LHCN-M2 (cell line): ENCODE measurements at places on chromosomes 1 and 21.

DNA sequence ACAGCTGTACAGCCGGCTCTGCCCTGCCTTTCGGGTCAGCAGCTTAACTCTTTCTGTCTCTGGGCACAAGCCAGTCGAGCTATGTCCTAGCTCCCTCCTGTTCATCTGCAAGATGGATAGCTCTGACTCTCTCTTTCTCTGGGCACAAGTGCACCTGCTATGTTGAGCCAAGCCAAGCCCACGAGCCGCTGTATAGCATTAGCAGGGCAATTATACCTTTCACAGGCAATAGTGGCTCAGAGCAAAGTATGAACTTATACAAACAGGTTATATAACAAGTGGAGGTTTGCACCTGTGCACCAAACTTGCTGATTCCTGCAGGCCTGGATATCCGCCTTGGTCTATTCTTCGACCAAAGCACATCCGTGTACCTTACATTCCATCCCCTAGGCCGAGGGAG is 33.0 kb upstream of the CR2 start:
- DNase-seq: no peak

- no peak for DNase-seq
Measured at GRCh38 chr1:210662291-210663050, 333.8 kb downstream of the HHAT start.

DNA sequence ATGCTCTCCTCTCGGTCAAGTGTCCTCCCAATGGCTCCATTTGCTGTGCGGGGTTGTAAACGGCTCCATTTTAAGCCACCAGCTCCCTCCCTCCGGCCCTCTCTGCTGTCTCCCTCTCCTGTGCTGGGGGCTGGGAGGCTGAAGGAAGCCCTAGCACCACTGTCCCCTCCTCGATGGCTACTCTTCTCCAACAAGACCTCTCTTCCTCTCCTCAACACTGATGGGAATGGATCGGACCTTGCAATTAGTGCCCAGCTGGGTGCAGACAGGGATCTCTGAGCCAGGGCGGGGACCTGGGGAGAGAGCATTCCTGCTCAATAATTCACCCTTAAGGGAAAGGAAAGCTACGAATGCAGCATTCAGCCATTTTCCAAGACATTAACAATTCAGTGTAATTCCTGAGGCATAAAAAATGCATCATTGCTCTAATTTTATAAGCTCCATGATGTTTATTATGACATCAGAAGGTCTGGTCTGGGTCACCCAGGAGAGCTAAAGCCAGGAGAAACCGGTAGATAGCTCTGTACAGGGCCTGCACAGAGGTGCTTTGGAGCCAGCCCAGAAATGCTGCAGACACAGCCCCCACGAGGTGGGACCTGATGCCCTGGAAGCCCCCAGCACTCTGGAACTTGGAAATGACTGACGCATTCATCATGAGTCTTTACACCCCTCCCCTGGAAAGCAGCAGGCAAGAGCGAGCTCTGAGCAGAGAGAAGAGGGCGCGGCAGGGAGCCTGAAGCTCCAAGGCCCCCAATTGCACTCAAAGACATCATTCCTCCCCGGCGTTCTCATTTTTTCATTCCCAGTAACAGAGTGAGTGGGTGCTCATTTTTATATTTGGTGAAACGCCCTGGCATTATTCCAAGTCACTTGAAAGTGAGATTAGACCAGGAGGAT is 76.2 kb upstream of the VAMP3 start:
- no peak for DNase-seq

- DNase-seq: no peak
Measured at GRCh38 chr1:204177133-204177532, 11.0 kb upstream of the REN start.

DNA sequence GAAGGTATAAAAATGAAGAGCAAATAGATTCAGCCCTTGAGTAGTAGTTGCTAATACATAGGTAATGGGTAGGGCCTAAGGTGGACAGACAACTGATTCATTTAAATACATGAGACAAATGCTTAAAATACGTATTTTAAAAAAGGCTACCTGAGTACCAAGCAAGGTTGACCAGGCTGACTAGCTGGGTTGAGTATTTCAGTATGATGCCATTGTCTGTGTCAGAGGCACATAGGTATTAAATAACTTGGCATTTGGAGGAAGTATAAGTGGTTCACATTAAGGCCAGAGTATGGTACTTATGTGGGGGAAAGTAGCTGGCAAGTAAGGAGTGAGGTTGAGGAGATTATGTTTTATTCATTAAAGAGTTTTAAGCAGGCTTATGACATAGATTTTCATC is 19.4 kb downstream of the NEK7 start:
- DNase-seq: no peak

- DNase-seq: peak; percentile 86
Measured at GRCh38 chr1:201503397-201504176, 3.3 kb downstream of the CSRP1 start.

DNA sequence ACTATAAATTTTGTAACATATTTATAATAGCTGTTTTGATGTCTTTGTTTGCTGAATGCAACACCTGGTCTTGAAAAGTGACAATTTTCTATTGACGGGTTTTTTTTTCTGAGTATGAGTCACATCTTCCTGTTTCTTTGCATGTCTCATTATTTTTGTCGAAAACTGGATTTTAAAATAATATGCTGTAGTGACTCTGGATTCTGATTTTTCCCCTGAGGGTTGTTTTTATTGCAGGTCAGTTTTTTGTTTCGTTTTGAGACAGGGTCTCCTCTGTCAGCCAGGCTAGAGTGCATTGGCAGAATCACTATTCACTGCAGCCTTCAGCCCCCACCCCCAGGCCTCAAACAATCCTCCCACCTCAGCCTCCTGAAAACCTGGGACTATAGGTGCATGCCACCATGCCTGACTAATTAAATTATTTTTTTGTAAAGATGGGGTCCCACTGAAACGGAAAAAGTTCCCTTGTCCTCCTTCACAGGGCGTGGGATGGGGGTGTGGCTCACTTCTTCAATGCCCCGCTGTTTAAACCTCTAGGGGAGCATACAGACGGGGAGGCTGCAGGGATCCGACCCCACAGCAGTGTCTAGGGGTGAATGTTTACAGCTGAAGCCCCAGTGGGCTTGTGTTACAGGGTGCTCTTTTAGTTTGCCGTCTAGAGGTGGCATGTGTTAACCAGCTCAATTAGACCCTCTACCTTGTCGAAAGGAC is 11.3 kb upstream of the PPIE start:
- DNase-seq: no peak

DNA sequence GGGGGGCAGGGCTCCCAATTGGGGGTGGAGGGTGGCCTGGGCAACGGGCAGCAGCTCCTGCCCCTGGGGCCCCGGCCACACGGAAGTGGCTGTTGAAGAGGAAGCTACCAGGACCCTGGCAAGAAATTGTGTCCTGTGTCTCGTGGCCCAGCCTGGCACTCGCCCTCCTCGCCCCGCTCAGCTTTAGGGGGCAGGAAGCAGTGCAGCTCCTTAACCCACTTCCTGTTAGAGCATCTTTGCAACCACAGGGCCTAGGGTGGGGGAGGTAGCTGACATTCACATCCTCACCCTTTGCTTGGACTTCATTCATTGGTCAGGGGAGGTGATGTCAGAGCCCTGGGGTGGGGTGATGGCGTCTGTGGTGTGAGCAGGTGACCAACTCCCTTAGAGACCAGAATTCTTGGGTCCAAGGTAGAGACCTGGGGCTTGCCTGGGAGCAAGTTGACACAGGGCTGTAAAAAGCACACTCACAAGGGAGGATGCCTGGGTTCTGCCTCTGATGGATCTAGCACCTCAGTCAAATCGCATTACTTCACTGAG is at the start of gene ARHGAP30:
TSS of gene ARHGAP30 (minus strand) at position 161 of the 540 bp plus-strand sequence. CDS start 267 bp downstream, outside the sequence.
- DNase-seq: no peak

DNA sequence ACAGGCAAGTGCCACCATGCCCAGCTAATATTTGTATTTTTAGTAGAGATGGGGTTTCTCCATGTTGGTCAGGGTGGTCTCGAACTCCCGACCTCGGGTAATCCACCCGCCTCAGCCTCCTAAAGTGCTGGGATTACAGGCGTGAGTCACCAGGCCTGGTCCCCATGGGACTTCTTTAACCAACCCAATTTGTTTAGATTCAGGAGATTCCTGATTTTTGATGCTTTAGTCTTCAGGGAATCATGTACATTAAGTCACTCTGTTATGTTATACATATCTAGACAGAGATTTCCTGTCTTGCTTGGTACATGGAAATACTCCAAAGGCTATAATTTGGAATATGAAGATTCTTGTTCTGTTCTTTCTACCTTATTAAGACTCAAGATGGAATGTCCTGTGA is 202.4 kb upstream of the L1TD1 start:
- DNase-seq: no peak

- DNase-seq: no peak
Measured at GRCh38 chr1:73784026-73784425, 413.9 kb downstream of the LRRIQ3 start.

- DNase-seq: no peak
Measured at GRCh38 chr1:151968791-151969399, 24.8 kb downstream of the S100A10 start.

GRCh38 chr1:185080422-185080821 is 35.1 kb downstream of the RNF2 start:
- DNase-seq: no peak

GRCh38 chr1:52239708-52240001 is 97.8 kb downstream of the ZFYVE9 start:
- DNase-seq: no peak

DNA sequence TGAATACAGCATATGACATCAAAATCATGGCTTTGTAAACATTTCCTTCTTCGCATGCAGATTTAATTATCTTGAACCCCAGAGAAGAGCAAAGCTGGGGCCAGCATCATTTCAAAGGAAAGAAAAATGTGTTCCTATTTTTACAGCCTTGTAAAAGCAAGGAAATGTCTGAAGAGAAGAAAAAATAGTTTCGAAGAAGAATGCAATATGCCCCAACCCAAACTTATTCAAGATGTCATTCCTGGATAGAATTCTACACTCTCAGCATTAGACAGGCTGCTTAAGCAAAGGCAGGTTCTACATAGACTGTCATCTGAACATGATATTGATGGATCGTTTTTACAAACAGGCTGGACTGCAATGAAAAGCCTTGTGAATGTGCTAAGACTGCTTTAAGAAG is 900.8 kb downstream of the TTLL7 start:
- no peak for DNase-seq

DNA sequence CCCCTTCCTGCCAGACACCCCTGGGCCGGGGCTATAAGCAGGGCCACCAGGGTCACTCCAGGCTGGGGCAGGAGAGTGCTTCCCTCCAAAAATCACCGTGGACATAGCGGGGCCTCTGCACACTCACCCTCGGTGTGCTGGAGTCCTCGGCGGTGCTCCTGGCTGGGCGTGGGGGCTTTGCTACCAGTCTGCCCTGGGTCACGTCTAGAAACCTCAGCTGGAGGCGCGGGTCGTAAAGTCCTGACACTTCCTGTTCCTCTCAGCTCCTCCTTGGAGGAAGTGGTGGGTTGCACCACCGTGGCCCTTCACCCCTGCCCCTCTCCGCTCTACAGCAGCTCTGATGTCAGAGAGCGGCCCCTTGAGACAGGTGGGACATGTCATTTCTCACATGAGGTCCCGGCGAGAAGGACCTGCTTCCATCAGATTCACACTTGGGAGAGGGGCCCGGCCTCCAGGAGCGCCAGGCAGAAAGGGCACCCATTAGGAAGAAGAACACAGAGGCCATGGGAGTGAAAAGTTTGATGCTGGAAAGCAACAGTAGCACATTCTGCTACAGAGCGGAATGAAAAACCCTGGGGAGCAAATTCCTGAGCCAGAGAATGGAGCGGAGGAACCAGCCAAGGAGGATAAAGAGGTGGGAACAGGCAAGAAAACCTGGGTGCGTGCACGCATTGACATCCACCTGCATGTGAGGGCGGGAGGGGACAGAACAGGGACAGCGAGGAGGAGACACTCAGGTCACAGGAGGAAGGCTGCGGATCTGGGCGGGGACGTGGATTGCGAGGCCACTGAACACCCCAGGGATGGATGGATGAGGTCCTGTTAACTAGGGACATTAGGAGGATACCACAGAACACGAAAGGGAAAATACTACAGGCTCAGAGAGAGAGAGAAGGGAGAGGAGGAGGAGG is at the start of gene ITGB2:
TSS of gene ITGB2 (minus strand) at position 206 of the 911 bp plus-strand sequence. CDS start 10,117 bp downstream, outside the sequence.
- DNase-seq: no peak

- DNase-seq: no peak
Measured at GRCh38 chr1:22030057-22030456, 22.5 kb upstream of the CDC42 start.

GRCh38 chr1:37274938-37275631 is 199.3 kb upstream of the ZC3H12A start:
- no peak for DNase-seq

GRCh38 chr1:23895082-23895481 is 18.1 kb downstream of the CNR2 start:
- DNase-seq: no peak

DNA sequence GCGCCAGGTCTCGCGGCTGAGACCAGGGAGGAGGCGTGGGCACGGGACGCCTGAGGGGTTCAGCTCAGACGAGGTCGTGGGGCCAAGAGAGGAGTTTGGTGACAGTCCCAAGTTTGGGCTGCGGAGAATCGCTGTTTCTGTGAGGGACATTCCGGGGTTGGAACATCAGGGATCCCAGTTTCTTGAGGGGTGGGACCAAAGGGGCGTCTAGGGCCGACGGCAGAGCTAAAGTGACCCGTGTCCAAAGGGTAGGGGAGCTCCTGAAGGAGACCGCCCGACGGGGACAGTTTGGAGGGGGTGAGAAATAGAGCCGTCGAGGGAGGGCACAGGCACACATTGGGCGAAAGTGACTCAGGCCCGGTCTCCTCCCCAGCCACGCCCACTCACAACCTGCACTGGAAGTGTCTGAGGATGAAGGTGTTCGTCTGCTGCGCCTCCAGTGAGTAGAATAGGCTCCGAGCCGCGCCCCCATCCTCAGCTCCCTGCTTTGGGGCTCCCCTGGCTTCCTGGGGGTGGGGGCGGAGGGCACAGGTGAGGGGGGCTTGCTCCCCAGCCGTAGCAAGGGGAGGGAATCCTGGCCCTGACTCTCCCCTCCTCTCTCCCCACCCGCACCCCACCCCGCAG is 7.0 kb downstream of the EFNA3 start:
- DNase-seq: no peak

DNA sequence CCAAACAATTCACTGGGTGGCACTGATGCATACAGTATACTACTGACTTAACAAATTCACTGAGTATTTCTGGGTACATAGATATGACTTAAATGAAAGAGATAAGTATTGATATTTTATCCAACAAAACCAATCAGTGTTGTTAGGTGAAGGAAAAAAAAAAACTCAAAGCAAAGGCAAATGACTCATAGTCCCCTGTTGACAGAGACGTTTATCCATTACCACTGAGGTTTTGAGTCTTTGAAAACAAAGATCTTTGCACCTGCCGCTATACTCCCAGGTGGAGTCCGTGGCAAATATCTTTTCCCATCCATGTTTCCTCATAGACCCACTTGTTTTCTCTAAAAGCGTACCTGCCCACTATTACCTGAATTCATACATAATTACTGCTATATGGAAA is 18.4 kb downstream of the DYNLT5 start:
- no peak for DNase-seq

- no peak for DNase-seq
Measured at GRCh38 chr21:43919871-43920801, 55.1 kb downstream of the AGPAT3 start.
